ENCODE measurements at places on chromosomes 7 and 10.

GRCh38 chr10:131843881-131844284 lies 56.9 kb upstream of the PPP2R2D start:
- no peak for DNase-seq

GRCh38 chr7:44461387-44461786 lies 29.1 kb downstream of the NUDCD3 start:
- DNase-seq: no peak

DNA sequence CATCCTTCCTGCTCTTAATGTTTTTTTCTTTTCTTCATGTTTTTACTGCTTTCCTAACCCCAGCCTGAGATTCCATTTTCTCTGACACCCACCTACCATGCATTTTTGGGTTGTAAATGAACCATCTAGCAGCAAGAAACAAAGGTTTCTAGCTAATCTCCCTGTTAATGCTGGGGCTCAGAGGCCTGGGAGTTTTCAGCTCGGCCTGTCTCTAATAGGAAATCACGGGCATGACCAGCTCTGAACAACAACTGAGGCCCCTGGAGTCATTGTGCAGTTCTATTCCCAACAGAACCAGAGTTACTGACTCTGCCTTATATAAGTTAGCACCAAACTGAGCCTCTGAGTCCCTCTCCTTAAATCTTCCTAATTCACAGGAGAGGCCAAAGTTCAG lies 134.8 kb downstream of the CFAP58 start:
- no peak for DNase-seq

DNA sequence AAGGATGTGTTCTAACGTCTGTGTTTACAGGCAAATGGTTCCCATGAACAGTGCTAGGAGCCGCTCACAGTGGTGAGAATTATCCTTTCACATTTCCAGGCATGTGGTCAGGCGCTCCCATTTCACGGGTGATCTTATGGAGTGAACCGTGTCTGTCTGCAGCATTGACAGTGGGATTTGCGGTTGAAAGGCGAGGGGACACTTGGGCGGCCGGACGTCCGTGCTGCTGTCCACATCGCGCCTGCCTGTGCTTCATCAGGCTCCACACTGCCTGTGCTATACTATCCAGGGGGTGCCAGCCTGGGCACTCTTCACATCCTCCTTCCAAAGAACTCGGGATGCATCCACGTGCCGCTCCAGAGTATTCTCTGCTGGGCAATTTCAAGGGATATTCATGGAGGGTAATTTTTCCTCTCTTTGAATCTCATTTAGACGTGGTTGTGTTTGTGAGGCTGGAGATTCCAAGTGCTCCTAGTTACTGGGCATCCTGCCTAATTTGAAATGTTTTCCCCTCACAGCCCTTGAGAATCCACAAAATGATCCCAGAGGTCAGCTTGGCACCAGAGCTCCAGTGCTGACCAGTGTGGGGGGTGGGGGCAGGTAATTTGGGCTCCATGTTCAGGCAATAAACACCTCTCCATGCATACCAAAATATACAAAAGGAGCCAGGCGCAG lies 61.9 kb upstream of the EBF3 start:
- DNase-seq: no peak

DNA sequence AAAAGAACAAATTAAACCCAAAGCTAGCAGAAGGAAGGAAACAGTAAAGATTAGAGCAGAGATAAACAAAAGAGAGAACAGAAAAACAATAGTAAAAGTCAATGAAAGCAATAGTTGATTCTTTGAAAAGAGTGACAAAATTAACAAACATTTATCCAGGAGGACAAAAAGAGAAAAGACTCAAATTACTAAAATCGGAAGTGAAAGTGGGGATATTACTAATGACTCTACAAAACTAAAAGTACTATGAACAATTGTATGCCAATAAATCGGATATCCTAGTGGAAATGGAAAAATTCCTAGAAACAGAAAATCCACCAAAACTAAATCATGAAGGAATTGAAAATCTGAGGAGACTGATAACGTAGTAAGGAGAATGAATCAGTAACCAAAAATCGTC lies 96.3 kb downstream of the SNX13 start:
- no peak for DNase-seq

DNA sequence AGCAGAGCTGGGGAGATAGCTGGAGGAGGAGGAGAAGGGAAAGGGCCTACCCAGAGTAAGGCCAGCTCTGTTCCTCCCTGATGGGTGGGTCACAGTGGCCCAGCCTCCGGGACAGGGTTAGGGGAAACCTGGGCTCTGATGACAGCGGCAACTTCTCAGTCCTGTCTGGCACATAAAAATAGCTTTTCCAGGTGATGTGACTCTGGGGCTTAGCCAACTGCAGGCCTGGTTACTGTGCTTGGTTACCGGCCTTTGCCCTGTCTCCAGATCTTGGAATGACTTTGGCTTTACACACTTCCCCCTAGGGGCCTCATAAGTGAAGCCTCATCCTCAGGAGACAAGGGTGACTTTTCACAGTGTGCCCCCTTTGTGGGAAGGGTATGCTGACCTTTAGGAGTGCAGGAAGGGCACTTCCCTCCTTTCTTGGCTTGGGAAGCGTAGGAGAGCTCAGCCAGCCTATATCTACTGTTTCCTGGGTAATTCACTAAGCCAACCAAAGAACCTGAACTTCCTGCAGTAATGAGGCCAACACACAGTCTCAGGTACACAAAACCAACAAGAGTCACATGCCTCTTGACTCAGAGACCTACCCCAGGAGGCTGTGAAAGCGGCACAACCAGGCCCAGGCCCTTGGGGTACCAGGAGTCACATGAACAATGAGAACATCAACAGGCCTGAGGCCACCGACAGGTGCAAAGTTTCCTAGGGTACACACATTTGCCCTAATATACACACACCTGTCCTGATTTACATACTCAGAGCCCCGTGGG lies 11.7 kb upstream of the HILPDA start:
- DNase-seq: no peak

GRCh38 chr10:119521443-119522204 lies 20.9 kb downstream of the RGS10 start:
- DNase-seq: no peak

- DNase-seq: no peak
Measured at GRCh38 chr10:33732161-33732680, 397.8 kb upstream of the NRP1 start.

GRCh38 chr7:117841011-117841410 lies 32.2 kb downstream of the CTTNBP2 start:
- no peak for DNase-seq

DNA sequence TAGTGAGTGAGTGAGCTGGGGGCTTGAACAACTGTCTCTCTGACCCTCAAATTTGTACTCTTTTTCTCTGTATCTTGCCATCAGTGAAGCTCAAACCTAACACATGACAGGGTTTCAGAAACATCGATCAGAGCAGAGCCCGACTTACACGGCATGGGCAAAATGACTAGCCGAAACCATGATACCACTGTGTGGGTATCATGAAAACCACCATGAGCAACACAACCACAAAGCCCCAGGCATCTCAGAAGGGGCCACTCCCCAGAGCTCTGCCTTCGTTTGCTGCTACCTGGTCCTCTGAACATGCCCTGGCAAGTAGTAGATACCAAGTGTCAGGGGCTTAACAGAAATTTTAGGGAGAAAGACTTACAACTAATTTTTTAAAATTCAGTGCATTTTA lies 308.5 kb downstream of the WDR11 start:
- no peak for DNase-seq

- no peak for DNase-seq
Measured at GRCh38 chr10:75726522-75727483, 295.4 kb downstream of the LRMDA start.

- no peak for DNase-seq
Measured at GRCh38 chr7:151389768-151390597, 19.9 kb downstream of the WDR86 start.

- no peak for DNase-seq
Measured at GRCh38 chr7:50660830-50661175, 95.6 kb upstream of the DDC start.

DNA sequence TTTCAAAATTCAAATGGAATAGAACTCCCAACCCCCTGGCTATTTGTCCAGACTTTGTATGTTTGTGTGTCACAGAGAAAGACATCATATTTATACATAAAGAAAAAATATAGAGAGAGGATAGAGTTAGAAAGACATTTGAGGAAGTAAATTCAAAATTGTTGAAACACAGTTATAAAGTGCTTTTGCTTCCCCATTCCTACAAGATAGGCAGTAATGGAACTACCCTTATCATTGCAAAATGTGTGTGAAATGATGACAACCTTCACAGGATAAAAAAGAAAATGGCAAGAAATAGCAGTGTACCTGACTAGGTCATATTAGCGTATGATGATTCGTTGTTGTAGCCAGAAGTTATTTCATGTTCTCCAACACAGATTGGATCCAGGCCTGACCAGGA lies 63.1 kb downstream of the FZD1 start:
- no peak for DNase-seq

GRCh38 chr10:50590935-50591334 lies 32.8 kb downstream of the SGMS1 start:
- DNase-seq: no peak

DNA sequence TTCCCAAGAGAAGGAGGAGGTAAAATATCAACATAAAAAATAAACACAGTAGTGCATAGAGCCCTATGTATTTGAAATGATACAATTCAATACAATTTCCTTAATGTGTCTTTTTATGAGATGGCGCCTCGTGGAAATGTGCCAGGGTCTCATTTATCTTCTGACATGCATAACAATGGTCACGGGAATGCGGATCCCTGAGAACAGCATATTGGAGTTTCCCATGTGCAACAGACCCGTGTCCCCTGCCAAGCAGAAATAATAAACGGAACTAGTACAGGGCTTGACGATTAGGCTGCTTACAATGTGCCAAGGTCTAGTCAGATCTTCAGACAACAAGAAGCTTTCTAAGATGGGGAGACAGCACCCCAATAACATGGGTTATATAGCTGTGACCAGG lies 217.9 kb downstream of the ARHGAP21 start:
- no peak for DNase-seq

GRCh38 chr7:134368851-134369544 lies 52.3 kb upstream of the SLC35B4 start:
- DNase-seq: no peak

GRCh38 chr7:26594553-26594952 lies 269.8 kb downstream of the SKAP2 start:
- DNase-seq: no peak

- DNase-seq: no peak
Measured at GRCh38 chr10:19705250-19705649, 111.0 kb upstream of the PLXDC2 start.

- DNase-seq: no peak
Measured at GRCh38 chr7:27551803-27552400, 110.8 kb downstream of the HIBADH start.

- no peak for DNase-seq
Measured at GRCh38 chr10:119812684-119813083, 60.0 kb downstream of the MCMBP start.

DNA sequence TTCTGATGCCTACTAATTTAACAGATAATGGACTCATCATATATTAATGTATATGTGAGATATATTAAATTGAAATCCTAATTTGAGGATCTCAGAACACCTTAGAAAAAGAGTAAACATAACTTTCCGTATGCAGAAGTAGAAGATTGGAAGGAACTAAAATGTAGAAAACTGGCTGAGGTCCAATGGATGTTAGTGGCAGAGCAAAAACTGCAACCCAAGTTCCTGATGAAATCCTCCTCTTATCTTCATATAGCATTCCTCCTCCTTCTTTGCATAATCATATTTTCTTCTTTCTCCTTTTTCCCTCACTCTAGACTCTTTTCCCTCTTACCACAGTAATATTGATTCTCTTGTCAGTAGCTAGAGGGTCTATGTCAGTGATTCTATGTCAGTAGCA lies 6.0 kb downstream of the INA start:
- no peak for DNase-seq

- DNase-seq: no peak
Measured at GRCh38 chr10:992871-993270, 4.6 kb downstream of the GTPBP4 start.

DNA sequence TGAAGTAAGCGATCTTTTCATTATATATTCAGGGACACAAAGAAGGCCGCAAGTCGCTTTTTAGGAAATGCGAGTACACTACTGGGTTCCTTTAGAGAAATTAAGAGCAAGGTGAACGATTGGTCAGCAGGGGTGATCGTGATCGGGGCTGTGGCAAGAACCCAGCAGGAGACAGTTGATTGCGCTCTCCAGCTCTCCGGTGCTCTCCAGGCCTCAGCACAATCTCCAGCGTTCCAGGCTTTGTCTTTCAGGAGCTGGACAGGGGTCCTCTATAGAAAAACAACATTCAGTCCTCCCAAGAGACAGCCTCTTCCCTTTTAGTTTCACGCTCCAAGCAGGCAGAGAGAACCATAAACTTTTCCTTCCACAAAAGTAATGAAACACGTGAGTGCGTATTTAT lies 170.5 kb upstream of the KLF6 start:
- DNase-seq: no peak

DNA sequence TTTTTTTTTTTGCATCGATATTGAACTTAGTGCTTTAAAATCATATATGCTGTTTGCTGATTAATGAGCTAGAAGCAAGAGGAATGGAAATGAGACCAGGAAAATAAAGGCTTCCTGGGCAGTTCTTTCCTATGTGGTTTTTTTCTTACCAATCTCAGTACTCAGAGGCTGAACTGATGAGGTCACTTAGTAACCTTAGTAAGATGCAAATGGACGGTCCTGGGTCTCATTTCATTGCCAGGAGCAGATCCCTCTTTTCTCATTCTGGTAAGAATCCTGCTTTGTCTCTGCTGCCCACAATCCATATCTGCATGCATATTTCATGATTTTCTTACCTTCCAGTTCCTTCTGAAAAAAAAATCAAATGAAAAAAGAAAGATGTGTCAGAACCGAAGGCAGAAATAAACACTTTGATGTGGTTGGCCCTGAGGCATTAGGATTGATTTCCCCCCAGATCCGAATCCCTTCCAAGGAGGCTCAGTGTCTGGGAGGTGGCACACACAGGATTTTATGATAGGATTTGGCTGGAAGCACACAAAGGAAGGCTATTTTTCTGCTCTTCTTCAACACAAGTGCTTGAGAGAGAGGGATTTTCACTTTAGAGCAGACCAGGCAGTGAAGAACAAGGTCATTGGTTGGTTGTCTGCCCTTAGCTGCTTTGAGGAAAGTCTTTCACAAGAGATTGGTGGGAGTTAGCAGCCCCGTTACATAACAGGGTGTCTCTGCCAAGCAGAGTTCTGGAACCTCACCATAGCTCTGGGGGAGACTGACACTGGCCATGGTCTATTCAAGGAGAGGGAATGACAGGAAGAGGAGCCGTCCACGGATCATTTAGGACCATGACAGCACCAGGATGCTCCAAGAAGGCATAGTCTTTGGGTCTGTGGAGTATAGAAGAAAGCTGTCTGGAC lies 150.0 kb downstream of the CAMK1D start:
- DNase-seq: no peak

DNA sequence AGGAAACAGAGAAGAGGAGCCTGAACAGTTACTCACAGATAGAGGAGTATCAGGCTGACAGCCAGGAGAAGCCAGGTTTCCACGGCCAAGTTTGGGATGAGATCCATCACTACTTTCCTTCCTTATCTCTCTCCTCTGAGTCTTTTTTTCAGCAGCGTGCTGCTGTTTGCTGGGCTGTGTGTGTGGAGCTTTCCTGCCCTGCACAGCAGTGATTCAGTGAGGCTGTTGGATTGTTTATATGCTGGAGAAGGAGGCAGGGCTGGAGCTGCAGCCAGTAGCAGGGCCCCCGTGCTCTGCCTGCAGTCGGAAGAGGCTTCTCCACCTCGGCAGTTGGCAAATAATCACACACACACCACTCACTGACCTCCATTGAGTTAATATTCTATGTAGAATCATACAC lies at the start of gene CYP3A7:
Gene CYP3A7, minus strand, starts transcription at position 210 of the 400 bp plus-strand sequence. Its CDS starts 103 bp downstream, at position 107.
- DNase-seq: no peak

- no peak for DNase-seq
Measured at GRCh38 chr7:131164025-131164925, 163.4 kb upstream of the MKLN1 start.

Data from activated T-cell treated with anti-CD3 and anti-CD28 coated beads for 4 hours (primary cell).